Esophagus mucosa (tissue), 1 donor: ENCODE measurements at places on chromosomes 1 and 21.
A peak's percentile ranks its signal among the peaks of the same experiment; 100 is the strongest.

GRCh38 chr1:218250492-218250891, 34.6 kb upstream of the RRP15 start:
- ATAC-seq, result no peak

- no peak for ATAC-seq
Measured at GRCh38 chr1:211473823-211474222, 18.1 kb downstream of the RD3 start.

GRCh38 chr1:59316497-59317128, 19.7 kb downstream of the FGGY start:
- ATAC-seq, result no peak

- no peak for ATAC-seq
Measured at GRCh38 chr1:25747046-25747719, 52.8 kb upstream of the SELENON start.

DNA sequence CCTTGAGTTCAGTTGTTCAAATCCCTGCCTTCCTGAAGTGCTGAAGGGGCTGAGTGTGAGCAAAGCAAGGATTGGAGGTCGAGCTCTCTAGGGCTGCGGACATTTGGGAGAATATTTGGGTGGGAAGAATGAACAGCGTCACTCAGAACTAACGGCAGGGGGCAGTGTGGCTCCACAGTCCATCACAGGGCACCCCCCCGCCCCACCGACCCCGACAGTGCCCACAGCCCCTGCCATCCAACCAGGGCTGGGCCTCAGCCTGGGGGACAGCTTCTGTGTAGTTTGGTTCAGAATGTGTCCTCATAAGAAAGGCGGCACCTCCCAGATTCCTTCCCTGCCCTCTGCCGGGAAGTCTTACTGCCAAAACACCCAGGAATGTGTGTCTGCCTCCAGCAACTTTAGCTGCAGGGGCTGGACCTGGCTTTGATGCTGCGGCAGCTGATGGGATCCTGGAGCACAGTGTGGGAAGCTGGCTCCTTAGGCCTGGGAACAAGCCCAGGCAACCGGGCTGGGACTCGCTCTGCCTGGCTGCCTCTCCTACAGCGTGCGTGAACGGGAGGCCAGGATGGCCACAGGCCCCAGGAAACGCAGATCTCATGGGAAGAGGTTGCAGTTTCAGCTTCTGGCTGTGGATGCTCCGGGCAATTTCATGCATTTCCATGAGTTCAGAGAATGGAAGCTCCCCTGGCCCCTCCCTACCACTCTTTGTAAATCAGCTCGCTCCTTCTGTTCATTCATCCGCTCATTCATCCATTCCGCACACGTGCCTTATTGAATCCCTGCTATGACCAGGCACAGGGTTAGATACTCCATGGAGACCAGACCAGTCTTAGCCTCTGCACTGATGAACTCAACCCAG, 104.9 kb upstream of the TMPRSS2 start:
- ATAC-seq, result peak; percentile 84

GRCh38 chr1:213135572-213135971, 84.5 kb downstream of the RPS6KC1 start:
- no peak for ATAC-seq

DNA sequence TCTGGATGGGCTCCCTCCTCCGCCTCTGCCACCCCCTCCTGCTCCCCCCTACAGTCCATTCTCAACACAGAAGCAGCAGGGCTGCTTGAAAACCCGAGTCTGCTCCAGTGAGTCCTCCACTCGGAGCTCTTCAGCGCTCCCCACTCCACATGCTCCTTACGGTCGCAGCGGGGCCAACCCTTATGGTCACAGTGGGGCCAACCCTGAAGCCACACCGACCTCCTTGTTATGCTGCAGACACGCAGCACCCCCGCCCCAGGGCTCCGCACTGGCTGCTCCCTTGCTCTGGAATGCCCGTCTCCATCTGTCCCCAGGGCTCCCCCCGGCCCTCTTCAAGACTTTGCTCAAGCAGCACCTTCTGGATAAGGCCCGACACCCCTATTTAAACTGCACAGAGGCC, 22.6 kb downstream of the GPR157 start:
- ATAC-seq, result no peak

GRCh38 chr1:165080253-165080896, 276.1 kb downstream of the LMX1A start:
- no peak for ATAC-seq

DNA sequence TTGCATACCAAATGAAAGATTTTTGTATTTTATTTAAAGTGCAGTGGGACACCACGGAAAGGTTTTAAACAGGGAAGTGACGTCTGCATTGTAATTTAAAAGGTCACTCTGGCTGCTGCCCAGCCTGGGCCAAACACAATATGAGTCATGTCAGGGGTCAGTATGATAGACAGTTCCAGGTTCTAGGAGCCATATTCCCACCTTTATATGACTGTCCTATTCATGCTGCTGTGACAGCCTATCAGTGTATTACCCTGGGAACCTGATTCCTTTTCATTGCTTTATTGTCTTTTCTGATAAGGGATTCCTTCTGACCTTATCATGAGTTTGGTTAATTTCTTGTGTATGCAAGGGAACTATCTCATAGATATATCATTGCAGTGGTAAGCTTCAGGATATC, 5.3 kb downstream of the VANGL1 start:
- ATAC-seq, result no peak

- ATAC-seq, result no peak
Measured at GRCh38 chr1:151790940-151791651, 796 bp upstream of the TDRKH start.

- ATAC-seq, result no peak
Measured at GRCh38 chr1:103156966-103157365, 48.6 kb upstream of the COL11A1 start.
